Amniotic stem cell (primary cell): ENCODE measurements at places on chromosomes 1 and 21.

DNA sequence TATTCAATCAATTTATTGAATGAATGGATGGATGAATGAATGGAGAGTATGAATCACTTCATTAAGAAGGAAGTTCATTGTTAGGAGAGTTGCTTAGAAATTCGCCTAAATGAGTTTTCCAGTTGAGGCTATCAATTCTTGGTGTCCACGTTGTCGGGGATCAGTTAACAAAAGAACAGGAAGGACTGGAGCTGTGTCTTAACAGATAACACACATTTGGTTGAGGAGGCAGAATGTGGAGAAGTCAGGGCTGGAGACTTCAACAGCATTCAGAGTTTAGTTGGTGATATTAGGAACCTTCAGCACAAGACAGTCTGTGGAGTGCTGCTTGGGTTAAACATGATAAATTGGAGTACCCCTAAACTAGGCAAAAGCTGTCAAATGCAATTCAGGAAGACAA lies 33.7 kb downstream of the ZBTB18 start:
- no peak for DNase-seq

DNA sequence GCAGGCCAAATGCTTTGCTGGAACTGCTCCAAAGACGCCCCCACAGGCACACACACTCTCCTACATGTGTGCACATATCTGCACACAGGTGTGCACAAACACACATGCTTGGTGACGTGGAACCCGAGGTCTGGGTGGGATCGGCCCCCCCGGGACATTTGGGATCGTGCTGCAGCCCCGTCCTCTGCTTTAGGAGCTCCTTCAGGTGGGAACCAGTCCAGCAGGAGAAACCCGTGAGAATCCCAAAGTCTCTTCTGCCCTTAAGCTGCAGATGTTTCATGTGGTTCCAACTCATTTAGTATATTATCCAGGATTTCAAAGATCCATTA lies 38.6 kb downstream of the UBE2G2 start:
- DNase-seq: no peak

DNA sequence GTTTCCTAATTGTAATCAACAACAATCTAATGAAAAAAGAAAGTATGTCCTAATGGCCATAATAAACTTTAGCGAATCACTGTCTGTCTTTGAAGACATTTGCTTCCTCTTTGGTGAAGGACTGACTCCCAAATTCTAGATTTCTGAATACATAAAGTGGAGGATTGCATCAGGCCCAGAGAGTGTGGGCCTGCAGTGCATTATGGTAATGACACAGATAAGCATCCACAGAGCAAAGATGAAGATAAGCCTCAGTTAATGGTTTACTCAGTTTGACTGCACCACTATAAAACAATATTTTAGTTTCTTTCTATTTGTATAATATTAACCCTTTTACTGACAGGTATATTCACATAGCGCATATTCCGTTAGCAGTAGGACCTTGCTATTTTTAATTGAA lies 365.5 kb downstream of the KCTD3 start:
- DNase-seq: no peak

DNA sequence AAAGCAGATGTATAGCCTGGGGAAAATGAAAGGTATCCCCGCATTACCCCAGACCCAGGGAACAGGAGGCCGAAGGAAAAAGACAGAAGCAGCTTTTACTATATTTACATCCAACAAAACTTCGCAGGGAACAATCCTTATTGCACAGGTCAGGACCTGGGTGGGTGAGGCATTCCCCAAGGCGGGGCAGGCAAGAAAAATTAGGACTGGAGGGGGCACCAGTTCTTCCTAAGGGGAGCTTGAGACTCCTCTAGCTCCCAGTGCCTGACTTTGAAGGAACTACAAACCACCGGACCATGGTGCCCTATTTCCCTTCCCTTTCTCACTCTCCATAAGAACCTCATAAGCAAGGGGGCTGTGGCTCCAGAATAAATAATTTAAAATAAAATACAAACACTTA lies 6.7 kb upstream of the GATAD2B start:
- no peak for DNase-seq

DNA sequence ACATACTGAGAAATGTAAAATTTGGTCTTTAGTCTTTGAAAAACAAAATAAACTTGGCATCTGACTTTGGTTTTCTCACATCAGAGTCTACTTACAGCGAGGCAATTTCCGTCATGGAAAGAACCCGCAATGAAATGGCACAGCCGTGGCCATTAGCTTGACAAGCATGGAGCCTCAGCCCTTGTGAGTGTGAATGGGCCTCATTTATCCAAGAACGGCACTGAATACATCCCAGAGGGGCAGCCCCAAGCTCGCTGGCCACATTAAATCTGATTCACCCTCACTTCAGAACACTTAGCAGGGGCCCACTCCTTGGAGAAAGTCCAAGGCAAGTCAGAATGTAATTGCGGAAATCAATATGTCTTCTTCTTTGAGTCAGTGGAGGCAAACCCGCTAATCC lies 64.8 kb downstream of the ERG start:
- no peak for DNase-seq
